ENCODE measurements at places on chromosomes 11 and 22. TPM values are rescaled to one million over a fixed set of nuclear protein-coding genes. Genes with fewer than 3 reads are reported as not detected.

Gene HSPB2
- total RNA-seq = 3.9 TPM

Gene OOSP4B
- not detected for total RNA-seq

Gene OR52H1
- not detected for total RNA-seq

Gene SMTN
- total RNA-seq = 510 TPM

Gene RIMBP3C
- 0.26 TPM for total RNA-seq

Gene SMC1B
- not detected for total RNA-seq

Gene PANX3
- not detected for total RNA-seq

Gene PRG3
- not detected for total RNA-seq

Gene NXPE4
- total RNA-seq = not detected

Gene GTSE1
- 1.3 TPM for total RNA-seq

Gene MS4A1
- 0.60 TPM for total RNA-seq

DNA sequence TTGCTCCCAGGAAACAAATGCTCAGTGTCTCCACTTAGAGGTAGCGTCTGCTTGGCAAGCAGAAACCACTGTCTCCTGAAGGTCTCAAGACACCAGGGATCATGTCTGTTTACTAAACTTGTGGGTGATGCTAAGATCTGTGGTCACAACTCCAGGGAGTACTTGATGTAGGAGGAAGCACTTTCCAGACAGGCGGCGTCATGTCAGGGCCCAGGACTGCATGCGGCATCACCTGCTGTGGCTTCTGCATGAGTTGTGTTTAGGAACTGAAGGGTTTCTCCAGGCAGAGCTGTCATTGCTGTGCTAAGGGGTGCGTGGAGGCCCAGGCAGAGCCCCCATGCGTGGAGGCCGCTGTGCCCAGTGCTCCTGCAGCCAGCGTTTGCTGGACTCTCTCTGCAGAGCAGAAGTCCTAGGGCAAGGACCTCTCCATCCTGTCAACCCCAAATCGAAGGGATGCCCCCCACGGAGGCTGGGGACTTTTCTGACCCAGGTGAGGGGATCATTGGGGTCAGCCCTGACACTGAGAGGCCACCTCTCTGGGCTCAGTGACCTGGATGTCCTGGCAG, 8.1 kb upstream of the PANX2 start:
- DNase-seq = no peak

- peak; percentile 19 for DNase-seq
Observed at GRCh38 chr22:24230911-24231656, 13.8 kb downstream of the GGT5 start.

GRCh38 chr22:31085928-31086327, 4.8 kb downstream of the SMTN start:
- DNase-seq = no peak

- DNase-seq = no peak
Observed at GRCh38 chr11:36356201-36356600, 60.1 kb downstream of the PRR5L start.

- peak; percentile 64 for DNase-seq
Observed at GRCh38 chr11:17683377-17684161, 35.8 kb upstream of the MYOD1 start.

DNA sequence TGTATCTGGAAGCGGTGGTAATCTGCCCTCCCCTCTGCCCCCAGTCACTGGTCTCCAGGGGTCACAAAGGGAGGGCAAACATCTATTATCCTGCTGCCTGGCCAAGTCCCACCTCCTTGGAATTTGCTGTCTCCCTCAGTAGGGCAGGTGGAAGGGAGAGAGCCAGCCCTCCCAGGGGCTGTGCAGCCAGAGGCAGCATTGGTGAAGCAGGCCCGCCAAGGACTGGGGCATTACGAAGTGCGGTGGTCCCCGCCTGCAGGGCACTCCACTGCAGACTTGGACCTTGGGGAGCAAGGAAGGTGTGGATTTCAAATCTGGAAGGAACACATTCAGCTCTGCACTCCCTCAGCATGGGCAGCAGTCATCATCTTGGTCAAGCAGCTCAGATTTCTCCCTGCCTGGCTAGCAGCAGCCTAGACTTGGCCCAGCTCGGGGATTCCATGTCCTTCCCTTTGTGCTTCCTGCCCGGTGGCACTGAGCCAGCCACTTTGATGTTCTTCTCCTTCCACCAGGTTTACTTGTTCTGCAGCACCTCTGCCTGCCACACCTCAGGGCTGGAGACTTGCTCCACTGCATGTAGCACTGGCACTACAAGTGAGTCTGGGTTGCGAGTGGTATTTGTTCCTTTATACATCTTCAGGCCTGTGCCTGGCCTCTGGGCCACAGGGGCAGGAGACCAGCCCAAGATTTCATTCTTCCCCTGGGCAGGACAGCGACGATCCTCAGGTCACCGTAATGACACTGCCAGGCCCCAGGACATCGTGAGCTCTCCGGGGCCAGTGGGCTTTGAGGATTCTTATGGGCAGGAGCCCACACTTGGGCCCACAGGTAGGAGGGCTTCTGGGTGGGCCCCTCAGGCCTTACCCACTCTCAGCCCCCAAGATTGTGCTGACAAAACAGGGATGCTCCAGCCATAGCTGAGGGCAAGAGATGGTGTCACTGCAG, 7.4 kb downstream of the ZP1 start:
- no peak for DNase-seq

DNA sequence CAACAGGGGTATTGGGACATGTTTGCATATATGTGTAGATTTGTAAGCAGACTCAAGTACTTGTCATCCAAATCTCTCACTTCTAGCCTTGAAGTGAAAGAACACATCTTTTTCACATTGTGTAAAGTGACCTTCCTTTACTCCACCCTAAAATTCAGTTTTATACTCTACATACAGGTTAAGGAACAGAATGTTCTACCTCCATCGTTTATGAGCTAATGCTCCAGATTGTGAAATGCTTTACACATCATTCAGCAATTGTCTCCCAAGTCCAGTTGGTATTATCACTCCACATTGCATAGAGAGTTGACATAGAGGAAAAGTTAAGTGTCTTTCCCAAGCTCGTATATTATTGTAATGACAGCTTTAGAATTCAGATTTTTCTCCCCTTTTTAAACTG, 46.1 kb upstream of the BLID start:
- no peak for DNase-seq

GRCh38 chr11:27468209-27468994, 4.2 kb downstream of the LGR4 start:
- no peak for DNase-seq

All from mucosa of gallbladder (tissue), 1 donor.